ENCODE measurements at places on chromosomes 1 and 21. TPM values are rescaled to one million over a fixed set of nuclear protein-coding genes. Genes with fewer than 3 reads are reported as not detected.

ITLN2 gene
- not detected for total RNA-seq

RGS16 gene
- 1.2 TPM for total RNA-seq

- DNase-seq: no peak
Observed at GRCh38 chr21:16377857-16378256, 648.1 kb downstream of the USP25 start.

DNA sequence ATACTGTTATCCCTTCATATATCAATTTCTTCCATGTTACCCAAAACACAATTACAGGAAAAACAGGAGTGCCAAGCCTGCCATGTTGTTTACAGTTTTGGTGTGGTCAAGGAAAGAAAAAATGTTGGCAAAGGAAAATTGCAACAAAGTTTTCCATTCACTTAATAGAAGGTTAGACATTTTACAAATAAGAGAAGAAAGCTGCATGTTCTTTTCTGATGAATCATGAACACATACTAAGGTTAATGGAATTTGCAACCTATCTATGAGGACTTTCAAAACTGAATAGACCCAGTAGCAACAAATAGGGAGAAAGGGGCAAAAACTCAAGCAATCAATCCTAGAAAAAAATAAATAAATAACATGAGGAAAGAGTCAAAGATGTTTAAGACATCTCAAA is 556.7 kb downstream of the DPYD start:
- DNase-seq: no peak

All from lower leg skin (tissue), 4 donors.